ENCODE measurements at places on chromosomes 13 and 19.

DNA sequence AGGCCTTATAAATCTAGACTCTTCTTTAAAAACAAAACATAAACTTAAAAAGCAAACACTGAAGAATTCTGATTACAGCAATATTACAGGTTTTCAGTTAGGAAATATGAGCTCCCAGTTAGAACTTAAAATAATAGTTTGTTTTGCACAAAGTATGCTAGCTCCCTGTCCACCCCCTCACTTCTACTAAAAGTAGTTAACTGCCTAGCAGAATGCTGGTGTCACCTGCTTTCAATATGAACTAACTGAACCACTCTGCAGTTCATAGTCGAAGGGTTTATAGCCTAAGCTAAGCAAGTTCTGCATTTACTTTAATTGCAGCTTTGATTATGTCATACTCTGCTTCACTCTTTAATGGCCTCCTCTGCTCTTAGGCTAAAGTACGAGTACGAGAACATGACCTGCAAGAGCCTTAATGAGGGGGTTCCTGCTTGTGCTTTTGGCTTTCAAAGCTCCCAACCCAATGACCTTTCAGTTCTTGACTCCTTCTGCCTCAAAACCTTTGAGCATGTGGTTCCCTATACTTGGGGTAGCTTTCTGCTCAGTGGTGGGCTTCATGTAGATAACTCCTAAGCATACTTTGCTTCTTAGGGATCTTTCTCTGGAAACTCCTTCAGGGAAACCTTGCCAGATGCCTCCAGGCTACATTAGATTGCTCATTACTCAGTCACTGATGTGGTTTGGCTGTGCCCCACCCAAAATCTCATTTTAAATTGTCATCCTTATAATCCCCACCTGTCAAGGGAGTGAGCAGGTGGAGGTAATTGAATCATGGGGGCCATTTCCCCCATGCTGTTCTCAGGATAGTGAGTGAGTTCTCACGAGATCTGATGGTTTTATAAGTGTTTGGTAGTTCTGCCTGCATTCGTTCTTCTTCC, 278.9 kb upstream of the ARGLU1 start:
- DNase-seq, result no peak

DNA sequence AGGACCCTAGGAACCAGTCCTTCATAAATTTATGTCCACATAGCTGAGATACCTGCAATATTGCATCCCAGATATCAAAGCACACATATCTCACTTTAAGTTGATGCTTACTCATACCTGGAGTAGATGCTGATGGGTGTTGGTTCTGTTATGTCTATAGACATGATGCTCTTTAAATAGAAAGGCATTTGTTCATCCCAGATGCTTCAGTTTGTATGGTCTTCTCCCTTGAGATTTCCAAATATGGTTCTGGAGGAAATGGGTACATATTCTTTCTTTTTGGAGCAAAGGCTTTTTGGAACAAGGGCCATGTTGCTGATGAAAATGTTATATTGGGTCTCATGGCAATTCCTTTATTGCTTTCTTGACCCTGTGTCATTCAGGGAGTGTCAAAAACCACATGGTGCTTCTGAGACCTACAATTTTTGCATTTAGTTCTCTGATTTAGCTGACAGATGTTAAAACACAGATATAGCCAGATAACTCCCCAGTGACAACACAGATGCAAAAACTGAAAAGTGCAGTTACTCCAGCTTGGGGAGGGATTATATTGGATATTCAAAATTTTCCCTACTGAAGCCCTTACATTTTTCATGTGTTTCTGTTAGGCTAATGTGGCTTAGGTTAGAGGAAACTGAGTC, 211.4 kb downstream of the KCNRG start:
- no peak for DNase-seq

- peak; percentile 77 for DNase-seq
These were observed 17.3 kb downstream of the PLD3 start for GRCh38 chr19:40365613-40366401.

GRCh38 chr13:51957377-51958216, 53.7 kb downstream of the ATP7B start:
- no peak for DNase-seq

DNA sequence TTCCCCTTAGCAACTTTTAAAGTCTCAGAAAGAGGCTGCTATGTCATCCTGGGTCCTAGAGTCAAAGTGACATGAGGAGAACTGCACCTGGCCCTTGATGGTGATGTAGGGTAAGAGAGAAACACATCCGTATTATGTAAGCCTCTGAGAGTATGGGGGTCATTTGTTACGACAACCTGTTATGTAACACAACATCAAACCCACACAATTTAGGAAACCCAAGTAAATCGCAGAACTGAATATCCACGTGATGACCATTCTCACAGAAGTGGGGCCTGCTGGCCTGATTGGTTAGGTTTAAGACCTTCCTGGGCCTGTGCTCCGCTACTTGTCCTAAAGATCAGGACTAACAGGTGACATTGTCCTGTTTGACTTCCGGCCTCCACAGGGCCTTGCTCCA, 15.3 kb upstream of the B3GLCT start:
- DNase-seq, result no peak

DNA sequence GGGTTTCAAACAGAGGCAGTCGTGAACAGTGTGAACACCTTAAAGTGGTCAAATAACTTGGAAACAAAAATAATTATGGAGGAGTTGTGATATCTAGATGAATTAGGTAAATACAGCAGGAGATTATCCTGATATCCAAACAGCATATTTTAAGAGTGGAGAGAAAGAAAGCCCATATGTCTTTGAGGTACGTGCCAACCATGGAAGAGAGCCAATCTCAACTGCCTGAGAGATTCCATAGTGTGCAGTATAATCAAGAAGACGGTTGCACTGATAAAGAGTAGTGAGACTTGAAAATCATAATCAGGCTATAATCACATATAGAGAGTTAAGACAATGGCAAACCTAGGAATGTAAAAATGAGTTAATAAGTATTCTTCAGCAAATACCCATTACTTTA, 472.8 kb upstream of the SLITRK5 start:
- no peak for DNase-seq

GRCh38 chr13:103883164-103883563, 816.9 kb upstream of the SLC10A2 start:
- DNase-seq, result no peak

- peak; percentile 52 for DNase-seq
These were observed 608 bp downstream of the CNN2 start for GRCh38 chr19:1026783-1027649.

DNA sequence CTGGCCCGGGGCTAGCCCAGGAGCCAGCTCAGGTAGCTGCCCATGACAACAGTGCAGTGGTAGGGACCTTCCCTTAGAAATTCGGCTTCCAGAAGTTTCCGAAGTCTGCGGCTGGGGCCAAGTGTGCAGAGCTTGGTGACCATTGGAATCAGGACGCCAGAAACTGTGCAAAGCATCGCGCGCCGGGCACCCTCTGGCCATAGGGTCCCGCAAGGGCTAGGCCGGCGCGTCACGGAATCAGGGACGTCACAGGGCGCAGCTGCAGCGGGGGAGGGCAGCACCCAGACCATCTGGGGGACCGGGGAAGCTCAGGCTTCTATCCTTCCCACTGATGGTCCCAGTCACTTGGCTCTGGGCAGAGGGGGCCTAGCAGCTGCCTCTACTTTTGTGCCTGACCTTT, 219.1 kb downstream of the MTUS2 start:
- DNase-seq, result no peak

GRCh38 chr13:75857291-75857690, 221.2 kb downstream of the LMO7 start:
- no peak for DNase-seq

GRCh38 chr13:83498481-83499190, 383.6 kb downstream of the SLITRK1 start:
- DNase-seq, result no peak

- DNase-seq, result peak; percentile 91
These were observed 435 bp upstream of the ZNF382 start for GRCh38 chr19:36604656-36605100.

- no peak for DNase-seq
These were observed 6.1 kb downstream of the ATP13A1 start for GRCh38 chr19:19657397-19657783.

DNA sequence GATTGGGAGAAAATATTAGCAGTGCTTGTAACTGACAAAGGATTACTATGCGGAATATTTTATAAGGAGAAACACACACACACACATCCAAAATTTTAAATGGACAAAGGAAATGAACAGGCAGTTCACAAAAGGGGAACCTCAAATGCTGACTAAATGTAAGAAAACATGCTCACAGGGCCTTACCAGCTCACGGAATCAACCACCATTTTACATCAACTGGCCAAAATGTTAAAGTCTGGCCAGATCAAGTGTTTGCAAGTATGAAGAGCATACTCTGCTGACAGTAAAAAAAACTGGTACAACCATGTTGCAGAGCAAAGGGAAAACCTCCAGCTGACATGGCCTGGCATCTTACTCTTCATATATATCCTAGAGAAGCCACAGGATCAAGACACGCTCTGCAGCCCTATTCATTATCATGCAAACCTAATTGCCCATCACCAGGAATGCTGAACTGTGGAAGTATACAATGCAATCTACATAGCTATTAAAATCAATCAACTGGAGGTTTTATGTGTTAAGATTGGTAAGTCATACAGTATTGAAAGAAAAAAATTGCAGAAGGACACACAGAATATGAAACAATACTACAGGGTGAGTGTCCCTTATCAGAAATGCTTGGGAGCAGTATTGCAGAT, 124.4 kb downstream of the RNF17 start:
- no peak for DNase-seq

- no peak for DNase-seq
These were observed 11.3 kb downstream of the HDGFL2 start for GRCh38 chr19:4483385-4483784.

- no peak for DNase-seq
These were observed 61.7 kb downstream of the RAP2A start for GRCh38 chr13:97495678-97496077.

All from stimulated activated CD8-positive, alpha-beta memory T cell treated with anti-CD3 and anti-CD28 coated beads, Interleukin-4, amount 100 ng/mL, for 48 hours (primary cell).